ENCODE measurements at places on chromosomes 16 and 17.

DNA sequence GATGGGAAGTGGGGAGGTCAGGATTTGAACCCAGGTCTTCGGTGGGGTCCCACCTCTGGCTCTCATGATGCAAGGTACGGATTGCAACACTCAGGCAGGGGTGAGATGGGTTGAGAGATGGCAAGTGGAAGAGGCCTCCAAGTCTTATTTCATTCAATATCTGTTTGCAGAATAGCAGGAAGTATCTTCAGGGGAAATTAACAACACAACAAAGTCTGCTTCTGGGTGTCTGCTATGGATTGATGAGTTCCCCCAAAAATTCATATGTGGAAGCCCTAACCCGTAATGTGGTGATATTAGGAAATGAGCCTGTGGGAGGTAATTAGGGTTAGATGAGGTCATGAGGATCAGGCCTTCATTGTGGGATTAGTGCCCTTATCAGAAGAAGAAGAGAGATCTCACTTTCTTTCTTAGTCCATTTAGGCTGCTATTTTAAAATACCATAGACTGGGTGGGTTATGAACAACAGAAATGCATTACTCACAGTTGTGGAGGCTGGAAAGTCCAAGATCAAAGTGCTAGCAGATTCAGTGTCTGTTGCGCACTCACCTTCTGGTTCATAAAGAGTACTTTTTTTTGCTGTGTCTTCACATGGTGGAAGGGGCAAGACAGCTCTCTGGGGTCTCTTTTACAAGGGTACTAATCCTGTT lies 4.4 kb upstream of the CD300H start:
- no peak for DNase-seq

GRCh38 chr16:978403-978802 lies 3.2 kb upstream of the SOX8 start:
- DNase-seq, result no peak

DNA sequence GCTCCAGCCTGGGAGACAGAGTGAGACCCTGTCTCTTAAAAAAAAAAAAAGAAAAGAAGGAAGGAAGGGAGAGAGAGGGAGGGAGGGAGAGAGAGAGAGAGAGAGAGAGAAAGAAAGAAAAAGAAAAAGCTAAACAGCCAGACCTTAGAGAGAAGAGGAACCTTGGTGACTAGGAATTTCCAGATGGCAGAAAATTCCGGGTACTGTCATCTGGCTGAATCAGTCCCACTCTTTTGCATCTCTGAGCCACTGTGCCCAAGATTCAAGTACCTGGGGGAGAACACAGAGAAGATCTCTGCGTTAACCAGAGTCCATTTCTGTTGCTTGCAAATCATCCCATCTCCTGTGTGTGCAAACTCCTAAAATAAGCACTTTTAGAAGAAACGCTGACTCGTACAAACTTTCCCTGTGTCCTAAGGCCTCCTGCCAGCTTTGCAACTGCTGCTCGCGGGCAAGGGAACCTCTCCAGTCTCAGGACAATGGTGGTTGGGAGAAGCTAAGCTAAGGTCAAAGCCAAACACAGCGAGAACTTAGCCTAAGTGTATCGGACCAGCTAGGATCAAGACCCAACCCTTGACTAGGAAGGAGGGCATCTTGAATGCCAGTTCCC lies 18.0 kb downstream of the BMERB1 start:
- DNase-seq, result no peak

DNA sequence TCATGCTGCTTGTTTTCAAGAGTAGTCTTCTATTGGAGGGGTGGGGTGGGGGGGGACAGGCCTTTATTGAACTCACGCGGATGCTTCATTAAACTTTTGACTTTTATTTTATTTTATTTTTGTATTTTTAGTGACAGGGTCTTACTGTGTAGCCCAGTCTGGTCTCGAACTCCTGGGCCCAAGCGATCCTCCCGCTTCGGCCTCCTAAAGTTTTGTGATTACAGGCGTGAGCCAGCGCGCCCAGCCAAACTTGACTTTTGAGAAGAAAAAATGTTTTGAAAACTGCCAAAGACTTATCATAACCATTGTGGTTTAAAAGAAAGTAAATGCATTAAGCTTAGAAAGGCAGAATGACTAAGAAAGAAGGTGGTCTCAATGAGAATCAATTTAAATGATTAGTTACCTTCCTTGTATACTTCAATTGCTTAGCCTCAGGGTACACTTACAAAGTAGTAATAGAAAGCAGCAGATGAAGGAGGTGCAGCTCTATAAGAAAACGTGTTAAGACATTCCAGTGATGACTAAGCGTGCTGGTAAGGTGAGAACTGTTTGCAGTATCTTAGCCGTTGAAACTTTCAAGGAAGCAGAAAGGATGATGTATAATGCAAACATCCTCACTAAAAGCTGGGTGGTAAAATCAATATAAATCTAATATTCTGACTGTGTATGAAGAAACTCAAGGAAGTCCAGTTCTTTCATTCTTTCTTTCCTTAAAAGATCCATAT lies 1.2 kb downstream of the AP2B1 start:
- peak; percentile 25 for DNase-seq

DNA sequence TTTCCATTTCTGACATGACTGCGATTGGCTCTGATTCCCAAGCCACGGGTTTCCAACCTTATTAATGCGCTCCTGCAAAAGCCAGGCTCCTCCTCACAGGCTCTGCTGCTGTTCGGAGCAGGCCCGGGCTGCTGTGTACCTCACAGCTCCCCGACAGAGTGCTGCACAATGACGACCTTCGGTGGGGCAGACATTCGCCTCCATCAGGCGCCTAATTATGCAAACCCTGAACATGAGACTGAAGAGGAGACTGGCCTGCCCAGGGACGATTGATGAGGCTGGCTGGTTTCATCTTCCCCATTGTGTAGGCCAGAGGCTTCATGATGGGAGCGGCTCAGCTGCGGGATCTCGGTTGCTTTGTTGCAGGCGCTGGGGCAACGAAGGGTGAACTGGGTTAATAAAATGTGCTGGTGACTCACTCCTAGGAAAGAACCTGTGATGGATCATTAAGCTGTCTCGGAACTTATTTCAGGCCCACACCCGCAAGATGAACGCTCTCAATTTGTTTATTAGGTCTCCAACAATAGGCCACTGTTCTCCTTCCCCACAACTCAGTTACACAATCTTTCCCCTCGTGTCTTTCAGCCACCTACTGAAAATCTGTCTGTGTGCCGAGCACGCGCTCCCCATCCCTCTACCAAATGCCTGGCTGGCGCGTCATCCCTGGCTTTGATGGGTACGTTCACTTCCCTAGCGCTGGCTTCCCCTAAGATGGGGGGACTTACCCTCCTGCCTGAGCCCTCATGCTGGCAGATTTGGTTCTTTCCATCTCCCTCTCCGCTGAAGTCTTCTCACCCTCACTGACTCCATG lies 27.2 kb upstream of the TOB1 start:
- DNase-seq, result no peak

DNA sequence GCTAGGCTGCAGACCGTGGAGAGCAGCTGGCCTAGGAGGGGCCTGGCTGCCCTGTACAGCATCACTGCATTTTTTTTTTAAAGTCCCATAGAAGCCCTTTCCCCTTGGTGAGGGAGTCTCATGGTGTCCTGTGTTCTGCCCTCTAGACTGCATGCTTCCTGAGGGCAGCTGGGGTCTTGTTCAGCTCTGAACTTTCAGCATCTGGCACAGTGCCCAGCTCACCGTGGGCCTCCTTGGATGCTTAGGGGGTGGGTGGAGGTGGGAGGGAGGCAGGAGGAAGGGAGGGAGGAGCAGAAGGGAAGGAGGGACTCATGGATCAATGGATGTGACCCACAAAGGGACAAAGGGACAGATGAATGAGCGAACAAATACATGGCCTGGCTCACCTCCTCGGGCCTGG lies 63.4 kb upstream of the TMEM97 start:
- no peak for DNase-seq

DNA sequence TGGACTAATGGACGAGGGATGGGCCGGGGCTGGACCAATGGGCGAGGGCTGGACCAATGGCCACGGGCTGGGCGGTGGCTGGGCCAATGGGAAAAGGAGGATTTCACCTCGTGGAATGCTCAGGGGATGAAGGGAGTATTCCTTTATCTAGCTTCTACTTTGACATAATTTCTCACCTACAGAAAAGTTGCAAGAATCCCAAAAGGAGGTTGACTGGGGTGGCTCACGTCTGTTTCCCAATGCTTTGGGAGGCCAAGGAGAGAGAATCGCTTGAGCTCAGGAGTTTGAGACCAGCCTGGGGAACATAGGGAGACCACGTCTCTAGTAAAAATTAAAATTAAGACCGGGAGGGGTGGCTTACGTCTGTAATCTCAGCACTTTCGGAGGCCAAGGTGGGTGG lies 5.7 kb upstream of the FLYWCH1 start:
- no peak for DNase-seq

GRCh38 chr16:68590201-68590994 lies 51.3 kb downstream of the ZFP90 start:
- no peak for DNase-seq

DNA sequence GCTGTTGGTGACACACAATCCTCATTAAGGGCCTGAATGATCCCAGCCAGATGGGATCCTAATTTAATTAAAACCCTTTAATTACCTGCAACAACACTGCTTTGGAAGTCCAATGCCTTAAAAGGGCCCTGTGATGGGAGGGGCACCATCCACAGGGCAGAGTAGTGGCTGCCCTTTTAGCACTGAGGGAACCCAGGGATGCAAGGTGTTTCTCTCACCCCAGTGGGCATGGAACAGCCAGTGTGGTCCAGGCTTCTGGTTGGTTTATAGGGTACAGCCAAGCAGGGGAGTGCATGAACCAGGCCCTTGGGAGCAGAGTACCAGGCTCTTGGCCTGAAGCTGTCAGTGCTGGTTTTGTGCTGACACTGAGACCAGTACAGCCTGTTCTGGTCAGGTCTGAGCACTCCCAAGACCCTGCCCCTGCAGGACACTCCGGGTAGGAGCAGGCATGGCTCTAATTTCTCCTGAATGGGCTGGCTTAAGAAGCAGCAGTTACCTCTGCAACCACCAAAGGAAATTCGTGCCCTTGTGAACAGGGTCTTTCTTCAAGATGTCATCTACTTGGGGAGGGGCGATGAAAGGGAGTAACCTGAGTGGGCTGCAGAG lies 9.9 kb downstream of the NXPH3 start:
- no peak for DNase-seq

DNA sequence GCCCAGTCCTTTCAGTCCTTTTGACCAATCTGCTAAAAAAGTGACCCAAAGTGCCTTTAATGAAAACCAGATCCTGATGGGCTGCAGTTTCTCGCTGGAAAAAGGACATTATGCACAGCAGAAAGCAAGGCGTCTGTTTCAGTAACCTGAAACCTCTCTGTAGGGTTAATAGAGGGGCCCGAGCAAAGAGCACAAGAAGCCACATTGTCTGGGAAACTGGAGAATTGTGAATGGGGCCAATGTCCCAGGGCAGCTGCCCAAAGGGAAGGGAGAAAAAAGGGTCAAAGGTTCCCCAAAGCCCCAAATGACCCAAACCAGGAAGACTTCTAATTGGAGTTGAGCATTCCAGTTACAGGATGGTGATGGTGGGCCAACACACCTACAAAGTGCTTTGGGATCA lies 3.0 kb downstream of the OTOA start:
- no peak for DNase-seq

- no peak for DNase-seq
Measured at GRCh38 chr17:17492085-17492484, 4.1 kb downstream of the RASD1 start.

DNA sequence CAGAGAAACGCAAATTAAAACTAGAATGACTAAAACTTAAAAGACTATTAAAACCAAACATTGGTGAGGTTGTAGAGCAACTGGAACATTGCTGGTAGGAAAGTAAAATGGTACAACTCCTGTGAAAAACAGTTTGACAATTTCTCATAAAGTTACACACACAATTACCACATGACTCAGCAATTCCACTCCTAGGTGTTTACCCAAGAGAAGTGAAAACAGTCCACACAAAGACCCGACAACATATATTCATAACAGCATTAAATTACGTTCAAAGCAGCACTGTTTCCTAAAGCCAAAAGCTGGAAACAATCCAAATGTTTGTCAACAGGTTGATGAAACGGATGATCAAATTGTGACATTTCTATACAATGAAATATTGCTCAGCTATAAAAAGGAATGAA lies 26.5 kb upstream of the ALOX12 start:
- DNase-seq, result no peak

- DNase-seq, result no peak
Measured at GRCh38 chr17:78777881-78778280, 4.2 kb downstream of the CYTH1 start.

DNA sequence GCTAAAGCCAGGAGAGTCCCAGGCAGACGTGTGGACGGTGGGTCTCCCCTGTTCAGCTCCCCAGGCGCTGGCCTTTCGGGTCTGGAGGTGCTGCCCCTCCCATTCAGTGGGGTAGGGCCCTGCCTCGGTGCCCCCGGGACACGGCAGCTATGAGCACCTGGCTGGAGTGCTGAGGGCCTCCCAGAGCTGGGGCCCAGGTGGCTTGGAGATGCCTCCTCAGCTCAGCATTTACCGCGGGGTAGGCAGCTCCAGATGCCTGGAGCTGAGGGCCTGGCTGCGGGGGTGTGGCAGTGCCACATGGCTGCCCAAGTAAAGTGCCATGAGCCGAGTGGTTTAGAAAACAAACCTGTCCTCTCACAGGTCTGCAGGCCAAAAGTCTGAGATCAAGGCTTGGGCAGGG lies 19.5 kb downstream of the SOX8 start:
- no peak for DNase-seq

- DNase-seq, result no peak
Measured at GRCh38 chr17:38403491-38403890, 24.8 kb upstream of the ARHGAP23 start.

DNA sequence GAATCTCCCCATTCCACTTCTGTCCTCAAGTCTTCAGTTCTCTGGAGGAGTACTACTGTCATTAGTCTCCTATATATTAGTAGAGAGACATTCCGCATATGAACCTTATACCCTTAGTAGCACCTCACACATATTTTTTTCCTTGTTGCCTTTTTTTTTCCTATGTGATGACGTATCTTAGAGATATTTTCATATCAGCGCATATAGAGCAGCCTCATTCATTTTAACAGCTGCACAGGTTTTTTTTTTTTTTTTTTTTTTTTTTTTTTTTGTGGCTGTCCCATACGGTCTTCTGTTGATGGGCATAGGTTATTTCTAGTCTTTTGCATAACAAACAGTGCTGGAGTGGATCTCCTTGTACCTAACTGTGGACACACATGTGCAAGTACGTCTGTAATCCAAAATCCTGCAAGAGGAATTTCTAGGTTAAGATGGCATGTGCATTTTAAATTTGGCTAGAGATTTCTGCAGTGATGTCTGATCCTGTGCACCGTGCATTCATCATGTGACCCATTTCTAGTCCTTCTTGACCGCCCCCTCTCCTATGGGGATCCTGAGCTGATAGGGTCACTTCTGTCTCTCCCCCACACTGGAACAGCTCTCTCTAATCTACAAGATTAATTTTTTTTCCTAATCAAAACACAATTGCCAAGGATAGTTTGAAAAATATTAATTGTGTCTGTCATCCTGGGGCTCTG lies 64.8 kb downstream of the PRKCB start:
- DNase-seq, result no peak

- DNase-seq, result no peak
Measured at GRCh38 chr17:65482201-65482600, 79.2 kb downstream of the AXIN2 start.

DNA sequence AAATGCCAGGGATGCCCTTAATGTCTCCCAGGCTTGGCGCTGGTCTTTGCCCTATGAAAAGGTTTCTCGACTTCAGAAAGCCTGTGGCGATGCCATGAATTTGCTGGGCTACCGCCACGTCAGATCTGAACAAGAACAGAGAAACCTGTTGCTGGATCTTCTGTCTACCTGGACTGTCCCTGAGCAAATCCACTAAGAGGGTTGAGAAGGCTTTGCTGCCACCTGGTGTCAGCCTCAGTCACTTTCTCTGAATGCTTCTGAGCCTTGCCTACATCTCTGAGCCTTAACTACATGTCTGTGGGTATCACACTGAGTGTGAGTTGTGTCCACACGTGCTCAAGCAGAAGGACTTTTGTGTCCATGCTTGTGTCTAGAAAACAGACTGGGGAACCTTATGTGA lies 11.4 kb downstream of the CHST4 start:
- DNase-seq, result peak; percentile 10

All from AML-193 (cell line).